ENCODE measurements at places on chromosomes 6 and 20. TPM values are rescaled to one million over a fixed set of nuclear protein-coding genes. Genes with fewer than 3 reads are reported as not detected.

Gene TDP2
- total RNA-seq = 34.1 TPM

GRCh38 chr6:30769088-30769852 lies 24.9 kb upstream of the IER3 start:
- peak; percentile 91 for DNase-seq

DNA sequence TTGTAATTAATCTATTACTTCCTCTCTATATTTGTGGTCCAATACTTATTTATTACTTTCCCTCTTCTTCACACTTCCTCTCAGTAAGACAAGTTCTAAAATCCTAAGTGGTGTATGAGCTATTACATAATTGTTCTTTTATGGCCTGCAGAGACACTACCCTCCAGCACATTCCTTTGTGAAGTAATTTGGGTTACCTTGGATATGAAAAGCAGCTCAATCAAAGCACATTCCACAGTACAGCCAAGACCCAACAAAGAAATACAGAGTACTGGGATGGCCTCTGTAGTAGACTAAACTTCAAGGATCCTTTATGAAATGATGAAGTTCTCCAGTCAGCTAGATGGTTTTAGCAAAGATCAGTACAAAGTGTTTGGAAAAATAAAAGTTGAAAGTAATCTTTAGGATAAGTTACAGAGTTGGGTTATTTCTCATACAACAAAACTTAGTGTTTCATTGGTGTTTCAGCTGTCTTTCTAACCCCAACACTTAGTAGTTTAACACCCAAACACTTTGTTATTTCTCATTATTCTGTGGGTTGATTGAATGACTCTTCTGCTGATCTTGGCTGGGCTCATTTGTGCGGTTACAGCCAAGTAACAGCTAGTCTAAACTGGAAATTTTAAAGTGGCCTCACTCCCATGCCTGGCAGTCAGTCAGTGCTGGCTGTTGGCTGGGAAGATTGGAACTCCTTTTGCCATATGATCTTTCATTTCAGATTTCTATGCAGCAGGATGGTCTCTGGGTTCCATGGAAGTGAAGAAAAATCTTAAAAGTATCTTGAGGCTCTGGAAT lies 161.5 kb upstream of the POU3F2 start:
- no peak for DNase-seq

- DNase-seq = no peak
Observed at GRCh38 chr6:147005499-147005898, 198.7 kb upstream of the STXBP5 start.

Gene TMEM170B
- 8.7 TPM for total RNA-seq

DNA sequence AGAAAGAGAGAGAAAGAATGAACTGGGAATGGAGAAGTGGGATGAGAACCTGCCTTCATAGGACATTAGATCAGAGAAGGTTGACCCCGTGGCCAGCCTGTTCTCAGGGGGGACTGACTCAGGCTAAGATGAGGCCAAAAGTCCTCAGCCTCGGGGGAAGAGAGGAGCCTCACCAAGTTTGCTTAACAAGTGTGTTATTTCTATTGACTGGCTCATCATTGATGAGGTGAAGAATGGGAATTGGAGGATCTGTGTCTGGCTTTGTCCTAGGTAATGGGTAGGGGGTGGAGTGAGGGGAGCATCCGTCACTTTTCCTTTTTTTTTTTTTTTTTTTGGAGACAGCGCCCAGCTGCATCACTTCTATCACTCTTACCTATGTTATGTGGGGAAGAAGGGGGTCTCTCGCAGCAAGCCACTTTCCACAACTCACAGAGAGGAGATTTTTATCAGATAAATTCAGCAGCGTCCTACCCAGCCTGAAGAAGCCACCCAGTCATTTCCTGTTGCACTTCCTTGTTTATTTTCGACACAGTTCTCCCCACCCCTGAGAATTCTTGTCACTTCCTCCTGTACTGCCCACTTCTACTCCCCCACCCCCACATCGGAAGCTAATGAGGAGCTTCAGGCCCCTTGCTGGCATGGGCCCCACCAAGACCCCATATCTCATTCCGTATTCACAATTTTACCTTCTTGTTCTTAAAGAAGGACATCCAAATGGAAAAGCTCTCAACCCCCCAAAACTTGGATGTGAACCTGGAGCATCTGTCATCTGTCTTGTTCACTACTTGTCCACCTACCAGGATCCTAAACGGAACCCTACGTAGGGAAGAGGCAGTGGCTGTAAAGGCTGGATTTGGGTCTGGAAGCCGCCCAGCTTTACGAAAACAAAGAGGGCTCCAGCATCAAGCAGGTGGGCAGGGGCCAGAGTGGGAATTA lies 2.8 kb upstream of the RNASET2 start:
- DNase-seq = no peak

All from sigmoid colon (tissue), 7 donors.